NCI-H1417 treated with DMSO at 0.1 percent for 48 hours (cell line): ENCODE measurements at places on chromosomes 12 and 14.

DNA sequence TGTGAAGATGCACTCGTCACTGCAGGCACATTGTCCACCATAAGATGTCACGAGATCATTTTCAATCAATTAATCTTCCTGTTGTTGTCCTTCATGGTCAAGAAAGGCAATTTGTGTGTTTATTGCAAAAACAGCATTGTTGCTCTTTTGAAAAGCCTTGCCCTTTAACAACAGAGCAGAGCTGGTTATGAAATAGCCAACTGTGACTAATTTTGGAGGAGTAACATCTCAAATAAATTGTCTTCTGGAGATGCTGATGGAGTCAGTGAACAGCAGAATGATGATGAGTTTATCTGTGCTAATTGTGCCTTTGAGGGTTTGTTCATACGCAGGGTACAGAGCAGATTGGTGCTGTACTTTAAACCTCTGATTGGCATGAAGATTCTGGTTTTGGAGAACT, 88.3 kb upstream of the E2F7 start:
- no peak for DNase-seq

GRCh38 chr12:90216815-90217214, 508.2 kb upstream of the ATP2B1 start:
- DNase-seq, result no peak

- DNase-seq, result no peak
Measured at GRCh38 chr14:53670701-53671100, 285.9 kb downstream of the BMP4 start.

GRCh38 chr12:110371408-110372055, 32.0 kb downstream of the ANAPC7 start:
- DNase-seq, result no peak

DNA sequence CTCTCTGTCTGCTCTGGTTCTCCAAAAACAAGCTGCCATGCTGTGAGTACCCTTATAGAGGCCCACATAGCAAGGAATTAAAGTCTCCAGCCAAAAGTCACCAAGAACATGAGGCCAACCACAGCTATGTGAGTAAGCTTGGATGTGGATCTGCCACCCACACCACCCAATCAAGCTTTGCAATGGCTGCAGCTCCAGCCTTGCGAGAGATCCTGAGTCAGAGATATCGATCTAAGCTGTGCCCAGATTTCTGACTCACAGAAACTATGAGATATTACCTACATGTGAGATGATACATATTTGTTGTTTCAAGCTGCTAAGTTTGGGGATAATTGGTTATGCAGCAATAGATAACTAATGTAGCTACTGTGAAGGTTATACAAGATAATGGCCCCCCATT, 15.5 kb upstream of the TMEM233 start:
- no peak for DNase-seq

GRCh38 chr12:91804533-91804932, 341.1 kb downstream of the BTG1 start:
- DNase-seq, result no peak

DNA sequence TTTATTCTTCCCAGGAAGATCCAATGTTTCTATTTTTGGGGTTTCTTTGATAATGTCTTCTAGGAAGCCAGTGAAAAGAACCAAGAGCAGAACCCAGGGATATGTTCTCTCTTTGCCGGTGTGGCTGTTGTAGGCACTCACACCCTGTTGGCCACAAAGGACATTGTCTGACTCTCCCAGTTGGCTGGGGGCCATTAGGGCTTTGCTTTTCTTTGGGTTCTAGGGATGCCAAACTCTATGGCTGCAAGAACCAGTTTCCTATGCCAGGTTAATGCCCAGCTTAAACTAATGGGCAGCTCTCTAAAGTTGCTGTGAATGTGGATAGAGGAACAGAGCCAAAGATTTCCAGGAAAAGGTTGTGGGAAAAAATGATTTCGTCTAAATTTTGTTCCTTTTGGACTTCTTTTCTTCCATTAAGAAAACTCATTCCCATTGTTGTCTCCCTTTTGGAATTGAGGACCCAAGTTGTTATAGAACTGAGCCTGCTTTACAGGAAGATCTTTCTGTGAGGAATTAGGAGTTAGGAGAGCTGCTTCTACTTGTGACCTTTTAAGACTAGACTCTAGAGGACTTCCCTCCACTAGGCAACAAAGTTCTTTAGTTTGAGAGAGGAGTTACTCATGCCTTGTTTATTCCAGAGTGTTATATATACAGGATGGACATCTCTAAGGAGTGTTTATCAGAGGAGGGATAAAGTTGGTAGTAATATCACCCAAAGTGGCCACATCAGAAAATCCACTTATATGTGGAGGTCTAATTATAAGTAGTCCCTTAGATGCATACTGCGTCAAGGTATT, 13.1 kb downstream of the COPZ1 start:
- DNase-seq, result no peak

DNA sequence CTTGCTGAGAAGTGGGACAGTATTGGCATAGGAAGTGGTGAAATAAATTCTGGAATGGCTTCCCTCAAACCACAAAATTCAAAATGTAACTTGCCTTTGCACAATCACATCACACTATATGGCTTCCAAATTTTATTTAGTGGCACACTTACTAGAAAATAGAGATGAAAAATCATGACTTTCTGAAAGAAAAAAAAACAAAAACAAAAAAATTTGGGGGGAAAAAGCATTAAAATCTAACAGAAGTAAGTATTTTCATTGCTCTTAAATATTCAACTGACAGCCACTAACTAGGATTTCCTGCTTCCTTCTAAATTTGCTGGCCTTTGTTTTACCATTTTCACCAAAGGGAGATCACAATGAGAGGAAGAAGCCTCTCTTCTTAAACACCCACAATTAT, 23.0 kb downstream of the ATF7 start:
- no peak for DNase-seq

DNA sequence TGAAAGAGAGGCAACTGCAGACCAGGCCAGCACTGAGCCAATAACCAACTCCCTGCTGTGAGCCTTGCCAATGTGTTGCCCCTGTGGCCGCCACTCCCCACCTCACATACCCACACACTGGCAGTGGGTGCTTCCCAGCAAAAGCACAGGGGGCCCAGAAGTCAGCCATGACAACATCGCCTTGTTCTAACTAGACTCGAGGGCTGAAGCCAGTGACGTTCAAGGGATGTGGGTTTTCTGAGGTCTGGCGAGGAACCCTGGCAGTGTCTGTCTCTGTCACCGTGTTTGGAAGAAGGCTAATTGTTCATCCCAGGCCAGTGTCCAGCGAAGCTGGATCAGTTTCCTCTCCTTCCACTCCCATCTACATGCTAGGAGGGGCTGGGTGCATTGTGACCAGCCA, 311.8 kb upstream of the AMIGO2 start:
- DNase-seq, result no peak

DNA sequence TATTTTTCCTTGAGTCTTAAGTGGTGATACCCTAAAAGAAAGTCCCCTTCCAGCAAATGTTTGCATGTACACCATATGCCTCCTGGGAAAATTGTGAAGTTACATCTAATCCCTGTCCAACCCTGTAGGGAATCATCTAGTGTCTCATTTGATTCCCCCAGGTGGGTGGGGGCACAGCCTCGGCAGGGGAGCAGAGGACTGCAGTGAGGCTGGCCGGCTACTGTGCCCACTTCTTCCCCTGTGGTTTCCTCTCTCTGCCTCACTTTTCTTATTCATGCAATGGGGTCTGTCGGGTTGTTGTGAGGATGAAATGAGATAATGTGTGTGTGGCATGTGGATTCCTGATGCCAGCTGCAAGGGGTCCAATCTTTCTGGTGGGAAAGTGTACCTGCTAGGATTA, 6.0 kb downstream of the PAPLN start:
- DNase-seq, result no peak

- DNase-seq, result no peak
Measured at GRCh38 chr12:8052679-8053078, 13.5 kb downstream of the C3AR1 start.

GRCh38 chr14:58151133-58152013, 640 bp downstream of the ARMH4 start:
- DNase-seq, result no peak

DNA sequence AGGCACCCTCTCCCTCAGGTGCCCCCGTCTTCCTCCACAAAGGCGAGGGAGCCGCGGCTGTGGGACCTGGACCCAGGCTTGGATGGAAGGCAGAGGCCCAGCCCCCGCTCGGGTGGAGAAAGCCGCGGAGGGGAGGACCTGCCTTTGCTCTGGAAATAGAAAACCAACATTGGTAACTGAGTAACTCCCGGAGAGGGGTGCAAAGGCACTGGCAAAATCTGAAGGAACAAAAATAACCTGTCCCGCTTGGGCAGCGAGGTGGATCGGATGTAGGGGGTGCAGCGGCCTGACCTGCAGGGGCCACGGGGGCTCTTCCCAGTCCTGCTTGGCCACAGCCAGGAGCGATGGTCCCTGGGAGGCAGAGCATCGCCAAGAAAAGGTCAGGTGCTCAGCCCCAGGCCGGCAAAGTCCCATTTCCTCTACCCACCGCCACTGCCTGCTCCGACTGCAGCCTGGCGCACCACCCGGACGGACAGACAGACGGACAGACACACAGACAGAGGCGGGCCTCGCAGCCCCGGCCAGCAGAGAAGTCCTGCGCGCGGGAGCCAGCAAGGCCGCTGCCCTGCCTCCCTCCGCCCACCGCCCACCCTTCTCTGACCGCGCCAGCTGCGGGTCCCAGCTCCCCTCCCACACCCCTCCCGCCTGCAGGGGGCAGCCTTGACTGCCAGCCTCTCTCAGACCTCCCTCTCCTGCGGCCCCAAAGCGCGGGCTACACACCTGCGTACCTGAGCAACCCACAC, 21.4 kb upstream of the TMEM106C start:
- no peak for DNase-seq

- DNase-seq, result no peak
Measured at GRCh38 chr12:58358369-58358768, 417.0 kb downstream of the ATP23 start.

GRCh38 chr14:33377596-33378390, 439.1 kb downstream of the NPAS3 start:
- DNase-seq, result no peak

- DNase-seq, result no peak
Measured at GRCh38 chr14:38517426-38517825, 261.5 kb upstream of the CLEC14A start.

GRCh38 chr14:77039285-77040058, 11.0 kb upstream of the IRF2BPL start:
- no peak for DNase-seq

- no peak for DNase-seq
Measured at GRCh38 chr12:93448796-93449195, 7.0 kb upstream of the UBE2N start.

GRCh38 chr12:92185052-92185451, 39.4 kb upstream of the BTG1 start:
- DNase-seq, result no peak

- DNase-seq, result no peak
Measured at GRCh38 chr14:27278341-27278740, 680.5 kb upstream of the NOVA1 start.

DNA sequence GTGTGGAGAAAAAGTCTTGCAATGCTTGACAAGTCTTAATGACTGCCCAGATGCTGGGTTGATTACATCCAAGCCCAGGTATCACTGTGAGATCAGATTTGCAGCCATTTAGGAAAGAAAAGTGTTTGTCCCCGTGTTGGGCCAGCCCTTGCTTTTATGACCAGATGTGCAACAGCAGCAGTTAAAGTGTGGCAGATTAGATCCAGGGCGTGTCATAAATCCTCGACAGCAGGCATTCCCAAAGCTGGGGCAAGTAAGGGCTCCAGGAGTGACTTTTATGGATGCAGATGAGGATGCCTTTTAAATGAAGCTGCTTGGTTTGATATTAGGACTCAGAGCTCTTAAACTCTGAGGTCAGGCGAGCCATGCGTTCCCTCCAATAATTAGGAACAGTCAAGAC, 1.7 kb downstream of the SMOC1 start:
- DNase-seq, result no peak

- DNase-seq, result no peak
Measured at GRCh38 chr12:118055865-118056773, 4.9 kb downstream of the WSB2 start.

DNA sequence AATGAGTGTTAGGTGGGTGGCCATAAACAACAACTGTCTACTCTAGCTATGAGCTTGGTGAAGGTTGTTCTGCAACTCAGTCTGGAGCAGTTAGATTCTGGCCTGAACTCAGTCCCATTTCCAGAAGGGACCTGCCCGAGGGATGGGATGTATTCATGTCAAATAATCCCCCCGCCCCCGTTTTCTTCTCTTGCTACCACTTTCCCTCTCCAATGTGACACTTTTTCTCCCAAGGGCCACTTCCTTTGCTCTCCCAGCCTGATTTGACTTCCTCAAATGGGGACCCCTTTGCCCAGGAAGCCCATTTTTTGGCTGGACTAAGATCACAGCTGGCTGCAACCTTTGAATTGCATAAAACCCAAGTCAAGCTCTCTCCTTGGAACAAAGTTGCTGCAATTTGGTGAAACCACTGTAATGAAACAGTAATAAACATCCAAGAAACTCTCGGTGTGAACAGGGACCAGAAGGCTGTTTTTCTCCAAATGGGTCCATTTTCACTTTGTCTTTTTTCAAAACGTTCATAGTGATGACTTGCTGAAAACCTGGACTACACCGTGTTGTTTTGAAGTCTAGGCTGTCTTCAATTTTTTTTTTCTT, 137.2 kb upstream of the GSC start:
- DNase-seq, result no peak

DNA sequence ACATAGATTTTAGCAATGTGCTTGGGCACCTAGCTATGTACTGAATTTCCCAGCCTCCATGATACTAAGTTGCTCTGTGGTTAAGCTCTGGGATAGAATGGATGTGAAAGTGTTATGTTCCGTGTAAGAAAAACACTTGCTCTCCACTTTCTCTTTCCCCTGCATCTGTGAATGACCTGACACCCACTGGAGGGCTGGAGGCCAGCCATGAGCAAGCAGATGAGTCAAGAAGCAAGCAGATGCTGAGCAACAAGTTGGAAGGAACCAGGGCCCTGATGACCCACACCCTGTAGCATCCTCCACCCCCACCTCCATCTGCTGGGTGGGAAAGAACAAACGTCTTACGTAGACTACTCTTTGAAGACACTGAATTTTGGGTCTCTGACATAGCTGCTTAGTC, 56.6 kb downstream of the EID3 start:
- DNase-seq, result no peak

GRCh38 chr12:67107751-67108269, 161.3 kb upstream of the CAND1 start:
- DNase-seq, result no peak

DNA sequence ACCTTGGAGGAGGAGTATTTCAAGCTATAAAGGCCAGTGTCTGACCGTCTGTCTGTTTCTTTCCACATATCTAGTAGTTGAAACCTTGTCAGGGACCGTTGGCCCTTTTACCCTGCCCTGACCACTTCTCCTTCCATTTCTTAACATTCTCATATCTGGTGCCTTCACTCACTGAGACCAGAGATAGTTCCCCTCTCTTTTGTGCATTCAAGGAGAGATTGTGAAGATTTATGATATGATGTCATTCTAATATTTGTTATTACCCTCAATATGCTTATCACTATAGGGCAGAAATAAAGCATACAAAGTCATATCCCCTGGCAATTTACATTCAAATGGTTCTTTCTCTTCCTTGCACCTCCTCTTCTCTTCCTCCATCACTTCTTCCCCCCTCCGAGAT, 83.3 kb downstream of the PLXNC1 start:
- no peak for DNase-seq

DNA sequence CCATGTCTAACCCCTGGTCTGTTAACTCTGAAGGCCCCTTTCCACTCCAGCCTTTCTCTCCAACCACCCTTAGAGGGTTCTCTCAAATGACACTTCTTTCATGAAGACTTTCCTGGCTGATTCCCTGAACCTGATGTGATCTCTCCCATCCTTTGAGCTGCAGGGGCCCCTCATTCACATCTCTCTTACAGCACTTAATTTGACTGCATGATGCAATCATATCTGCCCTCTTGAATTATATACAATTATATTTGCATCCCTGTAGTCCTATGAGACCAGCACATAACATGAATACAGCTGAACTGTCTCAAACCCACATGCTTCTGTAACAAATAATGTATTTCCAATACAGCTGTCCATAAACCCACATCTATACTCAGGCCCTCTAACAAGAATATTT, 56.4 kb downstream of the PPP2R5E start:
- DNase-seq, result no peak
